Epithelial cell of prostate (primary cell): ENCODE measurements at places on chromosomes 2 and 18.

DNA sequence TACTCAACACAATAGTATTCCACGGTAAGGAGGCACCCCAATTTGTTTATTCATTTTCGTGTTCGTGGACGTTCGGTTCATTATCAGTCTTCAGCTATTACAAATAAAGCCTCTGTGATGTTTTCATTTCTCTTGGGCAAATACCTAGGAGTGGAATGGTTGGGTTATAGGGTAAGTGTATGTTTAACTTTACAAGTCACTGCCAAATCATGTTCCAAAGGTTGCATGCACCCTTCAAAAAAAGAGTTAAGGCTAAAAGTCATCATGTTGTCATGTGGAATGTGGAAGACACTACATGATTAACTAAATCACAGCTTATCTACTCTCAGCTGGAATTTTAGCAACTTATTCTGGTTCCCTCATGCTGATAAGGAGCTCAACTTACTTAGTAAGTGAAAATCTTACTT, 15.8 kb downstream of the INO80C start:
- DNase-seq = no peak

- peak; percentile 27 for DNase-seq
These were observed 78.8 kb downstream of the TGOLN2 start for GRCh38 chr2:85248773-85249509.

- DNase-seq = no peak
These were observed 5.3 kb upstream of the DLX1 start for GRCh38 chr2:172079838-172080640.

GRCh38 chr2:120243211-120243610, 9.4 kb upstream of the RALB start:
- no peak for DNase-seq

- DNase-seq = no peak
These were observed 38.6 kb downstream of the FEZ2 start for GRCh38 chr2:36559221-36559942.

- no peak for DNase-seq
These were observed 209.1 kb upstream of the RBMS1 start for GRCh38 chr2:160702754-160703153.

DNA sequence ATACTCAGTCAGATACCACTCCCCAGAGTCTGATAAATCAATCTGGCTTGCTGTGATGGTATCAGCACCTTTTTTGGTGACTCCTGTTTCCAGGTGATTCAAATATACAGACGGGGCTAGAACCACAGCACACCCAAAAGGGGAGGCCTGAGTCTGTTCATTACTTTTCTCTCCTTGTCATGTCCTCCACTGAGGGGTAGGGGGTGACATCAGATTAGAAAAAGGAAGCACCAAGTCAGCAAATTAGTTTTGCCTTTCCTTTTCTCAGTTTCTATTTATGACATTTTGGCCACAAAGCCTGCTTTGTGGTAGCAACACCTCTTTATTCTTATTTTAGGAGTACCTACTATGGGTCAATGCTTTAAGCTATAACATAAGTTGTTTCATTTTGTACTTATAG, 127.4 kb downstream of the CCDC102B start:
- no peak for DNase-seq

DNA sequence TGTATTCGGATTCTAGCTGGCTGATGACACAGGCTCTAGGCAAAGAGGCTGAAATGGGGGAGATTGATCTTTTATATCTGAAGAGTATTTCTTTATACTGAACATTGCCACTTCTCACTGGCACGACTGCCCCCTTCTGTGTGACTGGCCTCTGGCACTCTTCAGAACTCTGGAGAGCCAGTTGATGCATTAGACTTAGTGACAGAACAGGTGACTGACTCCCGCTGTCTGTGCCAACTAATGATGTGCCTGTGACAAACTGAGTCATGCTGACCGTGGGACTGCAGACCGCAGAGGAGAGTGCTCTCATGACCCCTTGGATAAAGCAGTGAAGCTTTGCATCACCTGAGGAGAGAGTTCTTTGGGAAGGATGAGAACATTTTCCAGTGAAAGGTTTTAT, 14.4 kb downstream of the MGAT5 start:
- no peak for DNase-seq

GRCh38 chr2:135663148-135663700, 78.4 kb upstream of the UBXN4 start:
- DNase-seq = no peak

- DNase-seq = no peak
These were observed 28.2 kb upstream of the ANKRD62 start for GRCh38 chr18:12065397-12065796.

DNA sequence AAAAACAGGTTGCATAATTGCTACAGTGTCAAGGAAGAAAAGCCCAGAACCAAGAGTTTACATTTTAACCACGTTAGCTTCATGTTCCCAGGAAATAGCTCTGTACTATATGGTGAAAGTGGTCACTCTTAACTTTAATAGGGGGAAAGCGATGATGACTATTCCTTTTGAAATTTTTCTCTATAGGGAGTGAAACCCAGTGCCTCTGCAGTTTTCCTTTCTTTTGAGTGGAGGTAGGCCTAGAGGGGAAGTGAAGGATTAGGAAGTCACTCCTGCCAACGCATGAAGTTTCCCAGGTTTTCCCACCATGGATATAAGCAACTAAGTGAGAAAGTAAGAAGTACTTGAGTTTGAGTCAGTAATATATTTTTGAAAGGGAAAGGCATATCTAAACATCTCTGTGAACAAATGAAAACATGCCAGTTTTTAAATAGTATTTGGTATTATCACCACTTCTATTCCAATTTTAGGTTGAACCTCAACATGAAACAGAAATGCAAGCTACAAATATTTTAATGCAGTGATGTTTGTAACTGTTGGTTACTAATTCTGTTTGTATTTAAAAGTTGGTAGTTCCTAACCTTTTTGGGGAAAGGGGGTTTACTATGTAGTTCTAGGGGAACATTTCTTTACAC, 91.9 kb downstream of the VRK2 start:
- no peak for DNase-seq
